Endothelial cell of umbilical vein (primary cell): ENCODE measurements at places on chromosomes 6 and 20. TPM values are rescaled to one million over a fixed set of nuclear protein-coding genes. Genes with fewer than 3 reads are reported as not detected.

STMND1 gene
- total RNA-seq, result not detected in 2 replicates

TMEM151B gene
- 0.07 TPM in 1 of 2 replicates, not detected in the other for total RNA-seq

CNBD2 gene
- 4.9 and 5.3 TPM in 2 replicates for total RNA-seq

CLPSL2 gene
- total RNA-seq, result not detected in 2 replicates

FNDC11 gene
- total RNA-seq, result 0.51 and 0.71 TPM in 2 replicates

RSPH4A gene
- total RNA-seq, result 0.15 and 0.18 TPM in 2 replicates

MYT1 gene
- not detected in 2 replicates for total RNA-seq

NRN1 gene
- 25.6 and 26.2 TPM in 2 replicates for total RNA-seq

TGM3 gene
- not detected in 2 replicates for total RNA-seq

NT5E gene
- 48.2 and 115 TPM in 2 replicates for total RNA-seq

HDGFL1 gene
- not detected in 2 replicates for total RNA-seq

ZBTB9 gene
- total RNA-seq, result 8.0 and 8.7 TPM in 2 replicates

TXLNB gene
- total RNA-seq, result 0.18 and 0.28 TPM in 2 replicates

EYS gene
- total RNA-seq, result 0.27 and 0.81 TPM in 2 replicates
